BJ (cell line): ENCODE measurements at places on chromosomes 3 and 15.

GRCh38 chr3:42214565-42215283, 51.3 kb downstream of the CCK start:
- DNase-seq: peak; percentile 52

- DNase-seq: no peak
Observed at GRCh38 chr3:177440456-177441104, 243.3 kb upstream of the TBL1XR1 start.

DNA sequence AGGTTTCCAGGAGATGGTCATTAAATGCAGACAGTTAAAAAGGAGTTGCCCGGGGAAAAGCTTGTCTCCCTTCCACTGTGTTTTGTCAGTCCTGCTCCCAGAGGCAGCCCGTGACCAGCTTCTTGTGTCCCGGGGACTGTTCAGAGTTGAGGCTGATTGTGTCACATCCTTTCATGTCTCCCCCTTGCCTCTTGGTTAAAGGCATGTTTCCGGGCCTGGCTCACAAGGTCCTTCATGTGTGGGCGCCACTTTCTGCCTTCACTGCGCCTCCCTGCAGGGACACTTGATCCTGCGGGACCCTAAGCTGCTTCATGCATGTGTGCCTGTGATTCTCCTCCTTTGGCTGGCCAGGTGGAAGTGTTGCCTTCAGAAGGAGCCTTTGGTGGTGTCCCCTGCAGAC, 9.2 kb downstream of the CHCHD6 start:
- no peak for DNase-seq

- no peak for DNase-seq
Observed at GRCh38 chr15:77167406-77167805, 96.5 kb upstream of the TSPAN3 start.
